CD4-positive, CD25-positive, alpha-beta regulatory T cell (primary cell): ENCODE measurements at places on chromosomes 7 and 10. TPM values are rescaled to one million over a fixed set of nuclear protein-coding genes. Genes with fewer than 3 reads are reported as not detected.

The SPDYE1 gene
- total RNA-seq = not detected

The PAPOLB gene
- not detected for total RNA-seq

The SNCG gene
- not detected for total RNA-seq

The INMT gene
- total RNA-seq = not detected

The LIPN gene
- total RNA-seq = 0.44 TPM

The OR2A1 gene
- total RNA-seq = not detected

The GPR22 gene
- not detected for total RNA-seq

The RHOBTB1 gene
- 1.8 TPM for total RNA-seq

The IQUB gene
- not detected for total RNA-seq

The TMEM139 gene
- 0.91 TPM for total RNA-seq

The PSD gene
- 2.9 TPM for total RNA-seq

The ARL3 gene
- 2.0 TPM for total RNA-seq

The SLC26A4 gene
- total RNA-seq = 0.10 TPM

The FFAR4 gene
- not detected for total RNA-seq

The DDX50 gene
- 39.7 TPM for total RNA-seq

The CRYGN gene
- total RNA-seq = 0.39 TPM
